ENCODE measurements at places on chromosomes 2 and 18.

GRCh38 chr2:101251844-101252407, 760 bp upstream of the CNOT11 start:
- no peak for DNase-seq

DNA sequence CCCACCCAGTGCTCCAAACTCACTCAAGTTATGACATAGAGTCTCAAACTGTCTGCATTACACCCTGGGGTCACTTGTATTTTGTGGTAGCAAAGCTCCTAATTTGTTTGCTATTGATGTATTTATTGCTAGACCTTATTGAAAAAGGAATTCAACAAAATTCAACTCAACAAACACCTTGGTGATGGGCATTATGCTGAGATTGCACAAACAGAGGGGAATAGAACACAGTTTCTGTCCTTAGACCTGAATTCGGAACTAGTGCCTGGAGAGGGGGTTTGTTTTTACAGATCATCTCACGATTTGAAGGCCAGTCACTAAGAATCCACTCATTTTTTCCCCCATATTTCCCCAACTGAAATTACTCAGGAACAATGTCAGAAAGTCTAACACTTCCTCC, 53.5 kb upstream of the MAPK4 start:
- no peak for DNase-seq

- no peak for DNase-seq
Observed at GRCh38 chr18:50374220-50374752, 560 bp upstream of the SKA1 start.

DNA sequence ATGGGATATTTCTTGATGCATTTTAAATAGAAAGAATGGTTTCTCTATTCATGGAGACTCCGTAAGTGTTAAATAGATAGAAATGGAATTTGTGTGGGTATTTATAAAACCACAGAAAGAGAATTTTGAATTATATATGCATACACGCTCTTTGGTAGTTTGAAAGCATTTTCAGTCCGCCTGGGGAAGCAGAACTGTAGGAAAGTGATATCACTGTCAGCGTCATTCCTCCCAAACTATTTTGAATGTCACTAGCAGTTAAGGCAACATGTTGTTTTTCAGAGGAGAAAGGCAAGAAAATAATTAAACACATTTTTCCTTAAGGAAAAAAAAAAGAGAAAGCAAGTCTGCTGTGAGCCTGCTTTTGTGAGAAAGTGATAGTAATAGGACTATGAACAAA, 8.7 kb upstream of the ERMN start:
- DNase-seq: no peak

GRCh38 chr2:171520471-171520870, 1.8 kb upstream of the CYBRD1 start:
- no peak for DNase-seq
